ENCODE measurements at places on chromosomes 1 and 21. TPM values are rescaled to one million over a fixed set of nuclear protein-coding genes. Genes with fewer than 3 reads are reported as not detected.

HSPA6 gene
- total RNA-seq = not detected

DNAJC6 gene
- total RNA-seq = 3.5 TPM

CLCA2 gene
- not detected for total RNA-seq

GRCh38 chr1:49351768-49352167, 575.1 kb upstream of the BEND5 start:
- no peak for DNase-seq
